ENCODE measurements at places on chromosomes 11 and 22. TPM values are rescaled to one million over a fixed set of nuclear protein-coding genes. Genes with fewer than 3 reads are reported as not detected.

GRCh38 chr22:40487663-40488249 is 117.4 kb downstream of the SGSM3 start:
- DNase-seq, result no peak

DNA sequence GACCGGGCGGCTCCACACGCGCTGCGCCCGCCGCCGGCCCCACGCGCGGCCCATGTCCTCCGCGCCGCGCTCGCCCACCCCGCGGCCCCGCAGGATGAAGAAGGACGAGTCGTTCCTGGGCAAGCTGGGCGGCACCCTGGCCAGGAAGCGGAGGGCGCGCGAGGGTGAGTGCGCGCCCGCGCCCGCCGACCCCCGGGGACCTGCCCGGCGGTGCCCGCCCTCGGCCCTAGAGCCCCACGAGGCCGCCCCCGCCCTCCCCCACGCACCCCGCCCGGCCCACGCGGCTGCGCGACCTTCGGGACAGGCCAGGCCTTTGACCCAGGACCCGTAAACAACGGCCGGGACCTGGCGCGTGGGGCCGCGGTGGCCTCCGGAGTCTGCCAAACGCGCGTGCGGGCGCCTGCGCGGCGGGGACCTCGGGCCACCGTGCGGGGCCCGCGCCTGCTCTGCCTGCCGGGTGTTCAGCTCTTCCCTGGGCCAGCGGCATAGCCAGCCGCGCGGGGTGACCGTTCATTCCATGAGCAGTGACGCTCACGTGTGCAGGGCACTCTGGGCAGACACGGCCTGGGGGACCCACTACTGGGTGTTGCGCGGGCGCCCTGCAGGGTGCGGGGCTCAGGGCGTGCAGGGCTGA is at the start of gene PARVB:
Gene PARVB, plus strand, starts transcription at position 15 of the 634 bp plus-strand sequence. Its CDS starts 38 bp downstream, at position 53.
- peak; percentile 33 for DNase-seq

- DNase-seq, result no peak
Observed at GRCh38 chr22:49087198-49087597, 740.5 kb downstream of the BRD1 start.

The CCDC157 gene
- total RNA-seq, result 6.2 TPM

The YPEL1 gene
- 71.2 TPM for total RNA-seq

The CCDC15 gene
- total RNA-seq, result 2.8 TPM

- no peak for DNase-seq
Observed at GRCh38 chr22:30825711-30826505, 131.2 kb downstream of the OSBP2 start.

- no peak for DNase-seq
Observed at GRCh38 chr11:118398791-118399559, 2.4 kb upstream of the ATP5MG start.

The APOA4 gene
- total RNA-seq, result not detected

The UBQLN3 gene
- not detected for total RNA-seq

DNA sequence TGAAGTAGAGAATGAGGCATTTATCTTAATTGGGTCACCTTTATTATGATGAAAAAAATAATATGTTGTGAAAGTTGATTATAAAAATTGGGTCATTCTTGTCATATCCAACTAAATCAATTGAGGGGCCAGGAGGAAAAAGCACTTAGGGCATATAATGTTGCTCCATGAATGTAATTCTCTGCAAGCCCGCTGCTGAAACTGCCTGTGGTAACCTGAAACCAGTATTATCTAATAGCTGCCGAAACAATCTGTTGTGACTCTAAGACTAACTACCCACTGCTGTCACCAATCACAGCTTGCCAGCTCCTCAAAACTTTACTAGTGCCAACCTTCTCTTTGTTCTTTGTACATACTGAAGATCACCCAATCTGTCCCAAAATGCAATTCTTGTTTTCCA is 115.8 kb downstream of the ATG16L2 start:
- DNase-seq, result no peak

The CRYBB3 gene
- total RNA-seq, result not detected

- no peak for DNase-seq
Observed at GRCh38 chr11:122893131-122893530, 10.6 kb downstream of the JHY start.

GRCh38 chr11:62771144-62772021 is at the start of gene TAF6L:
Gene TAF6L (plus strand): TSS chr11:62771396. CDS start chr11:62775784, 4,388 bp downstream.
- peak; percentile 96 for DNase-seq

- peak; percentile 96 for DNase-seq
Observed at GRCh38 chr11:62855571-62856332, 16.4 kb upstream of the WDR74 start.

The LRP5 gene
- 17.4 TPM for total RNA-seq

DNA sequence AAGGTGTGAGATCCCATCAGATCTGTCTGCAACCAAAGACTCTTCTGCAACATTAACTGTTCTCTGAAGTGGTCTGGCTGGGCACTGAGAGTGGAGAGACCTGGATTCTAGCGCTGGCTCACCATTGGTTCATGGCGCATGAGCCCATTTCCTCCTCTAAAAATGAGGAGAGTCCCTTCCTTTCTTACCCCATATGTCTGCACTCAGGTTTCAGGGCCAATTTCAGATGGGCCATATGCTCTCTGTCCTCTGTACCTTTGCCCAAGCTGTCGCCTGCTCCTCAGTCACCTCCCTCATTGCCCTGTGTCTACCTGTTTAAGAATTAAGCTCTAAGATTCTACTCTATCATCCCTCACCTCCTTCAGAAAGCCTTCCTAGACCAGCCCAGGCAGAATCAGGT is 484.7 kb downstream of the INSC start:
- DNase-seq, result no peak

The C11orf87 gene
- 0.27 TPM for total RNA-seq

- DNase-seq, result peak; percentile 35
Observed at GRCh38 chr22:32852395-32853251, 51.1 kb downstream of the TIMP3 start.

The KDM4E gene
- 1.1 TPM for total RNA-seq

GRCh38 chr22:47064416-47064815 is 302.0 kb downstream of the TBC1D22A start:
- no peak for DNase-seq

DNA sequence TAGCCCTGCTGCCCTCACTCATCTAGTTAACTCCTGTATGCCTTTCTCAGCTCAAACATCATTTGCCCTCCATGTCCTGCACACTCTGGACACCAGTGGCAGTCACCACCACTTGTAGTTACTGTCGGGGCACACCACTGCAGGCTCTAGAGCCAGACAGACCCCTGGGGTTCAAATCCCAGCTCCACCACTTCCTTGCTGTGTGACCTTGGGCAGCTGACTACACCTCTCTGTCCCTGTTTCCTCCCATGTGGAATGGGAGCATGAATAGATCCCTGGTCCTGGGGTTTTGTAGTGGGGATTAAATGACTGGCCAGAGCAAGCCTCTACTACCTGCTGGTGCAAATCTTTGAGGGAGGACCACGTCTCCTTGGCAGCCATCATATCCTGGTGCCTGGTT is 7.8 kb upstream of the IFT27 start:
- no peak for DNase-seq

- no peak for DNase-seq
Observed at GRCh38 chr22:40027191-40028097, 32.7 kb downstream of the FAM83F start.

GRCh38 chr11:119704849-119705248 is 24.2 kb downstream of the NECTIN1 start:
- no peak for DNase-seq

- DNase-seq, result no peak
Observed at GRCh38 chr22:38298312-38299005, 18.8 kb downstream of the CSNK1E start.

The CXCR5 gene
- total RNA-seq, result not detected

- DNase-seq, result no peak
Observed at GRCh38 chr11:2987881-2988861, 4.0 kb downstream of the NAP1L4 start.

The OR52I2 gene
- 0.49 TPM for total RNA-seq

GRCh38 chr11:16737818-16738192 is 642 bp upstream of the C11orf58 start:
- no peak for DNase-seq

GRCh38 chr22:24994070-24994763 is 41.7 kb downstream of the KIAA1671 start:
- no peak for DNase-seq

- DNase-seq, result no peak
Observed at GRCh38 chr22:36860821-36861659, at the start of gene NCF4. Gene NCF4 (plus strand): TSS chr22:36861006. CDS start chr22:36861172, 166 bp downstream.

GRCh38 chr11:133951327-133952198 is 5.2 kb downstream of the IGSF9B start:
- DNase-seq, result peak; percentile 53

The RHOD gene
- total RNA-seq, result not detected

- DNase-seq, result no peak
Observed at GRCh38 chr11:124863826-124864165, 1.4 kb upstream of the ROBO3 start.

GRCh38 chr11:92227959-92228935 is 3.6 kb downstream of the FAT3 start:
- DNase-seq, result no peak

GRCh38 chr11:6992457-6993417 is 27.4 kb downstream of the ZNF214 start:
- no peak for DNase-seq

DNA sequence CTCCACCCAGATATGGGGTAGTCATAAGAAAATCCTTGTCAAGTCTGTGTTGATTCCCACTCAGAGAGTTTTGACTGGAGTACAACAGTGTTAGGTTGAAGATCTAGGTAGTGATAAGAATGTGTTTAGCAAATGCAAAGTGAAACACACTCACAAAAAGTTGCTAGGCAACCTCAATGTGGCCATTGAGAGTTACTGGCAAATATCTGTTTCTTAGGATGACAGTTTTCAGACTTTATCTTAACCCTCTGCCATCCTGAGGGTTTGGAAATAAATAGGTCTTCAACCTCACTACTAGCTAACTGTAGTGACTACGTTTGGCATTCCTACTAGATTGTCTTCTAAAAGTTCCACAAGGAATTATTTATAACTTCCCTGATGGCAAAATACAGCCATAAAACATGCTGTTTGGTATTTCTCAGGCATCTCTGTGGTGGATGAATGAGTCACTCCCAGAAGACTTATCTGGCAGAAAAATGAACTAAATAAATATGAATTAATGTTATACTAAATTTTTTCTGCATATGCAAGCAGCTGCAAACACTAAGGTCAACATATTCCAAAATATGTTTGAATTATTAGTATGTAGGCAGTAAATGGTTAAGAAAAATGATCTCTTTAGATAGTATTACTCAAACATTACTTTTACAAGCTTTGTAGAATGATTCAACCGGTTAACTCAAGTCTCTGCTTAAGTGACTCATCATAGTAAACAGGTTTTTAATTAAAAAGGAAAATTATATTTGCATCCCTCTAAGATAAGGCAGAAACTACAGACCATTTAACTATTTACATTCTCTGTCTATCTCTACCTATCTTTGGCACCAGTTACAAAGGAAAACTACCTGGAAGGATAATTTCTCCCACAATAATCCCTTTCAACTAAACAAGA is 17.1 kb upstream of the SYTL2 start:
- no peak for DNase-seq

The SEC14L2 gene
- 0.76 TPM for total RNA-seq

DNA sequence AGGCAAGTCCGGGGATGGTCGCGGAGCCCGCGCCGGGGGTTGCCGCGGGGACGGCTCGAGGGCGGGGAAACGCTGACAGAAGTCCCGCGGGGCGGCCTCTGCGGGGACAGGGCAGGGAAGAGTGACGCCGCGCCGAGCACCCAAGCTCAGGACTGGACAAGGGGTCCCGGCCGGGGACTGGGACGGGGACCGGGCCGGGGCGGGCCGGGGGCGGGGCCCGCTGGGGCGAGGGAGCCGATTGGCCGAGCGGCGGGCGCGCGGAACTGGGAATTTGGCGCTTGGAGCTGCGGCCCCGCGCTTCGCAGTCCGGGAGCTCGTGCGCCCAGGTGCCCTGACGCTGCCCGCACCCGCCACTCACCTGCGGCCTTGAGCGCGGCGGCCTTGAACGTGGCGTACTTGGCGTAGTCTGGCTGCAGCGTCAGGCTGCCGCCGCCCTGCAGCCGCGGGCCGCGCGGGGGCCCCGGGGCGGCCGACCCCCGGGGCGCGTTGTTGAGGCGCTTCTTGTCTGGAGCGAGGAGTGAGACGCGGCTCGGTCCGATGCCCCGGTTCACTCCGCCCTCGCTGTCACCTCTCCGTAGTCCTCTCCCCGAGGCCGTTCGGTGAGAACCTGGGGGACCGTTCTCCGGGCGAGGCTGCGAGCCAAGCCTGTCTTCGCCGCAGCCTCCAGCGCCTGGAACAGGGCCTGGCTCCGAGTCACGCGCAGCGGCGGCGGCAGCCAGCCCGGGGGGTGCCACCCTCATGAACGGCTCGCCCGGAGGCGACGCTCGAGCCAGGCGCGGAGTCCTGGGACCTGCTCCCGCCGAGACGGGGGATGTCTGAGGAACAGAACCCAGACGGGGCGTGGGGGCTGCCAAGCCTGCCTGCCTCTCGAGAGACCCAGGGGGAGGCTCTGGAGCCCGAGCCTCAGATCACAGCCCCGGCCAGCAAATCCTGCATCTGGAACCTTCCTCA is 4.5 kb downstream of the SHISA8 start:
- DNase-seq, result peak; percentile 60

GRCh38 chr22:37062376-37062675 is 10.8 kb downstream of the KCTD17 start:
- peak; percentile 10 for DNase-seq

GRCh38 chr11:77371646-77372045 is 70.2 kb upstream of the GDPD4 start:
- no peak for DNase-seq

- no peak for DNase-seq
Observed at GRCh38 chr22:27756212-27756660, 45.3 kb downstream of the MN1 start.

DNA sequence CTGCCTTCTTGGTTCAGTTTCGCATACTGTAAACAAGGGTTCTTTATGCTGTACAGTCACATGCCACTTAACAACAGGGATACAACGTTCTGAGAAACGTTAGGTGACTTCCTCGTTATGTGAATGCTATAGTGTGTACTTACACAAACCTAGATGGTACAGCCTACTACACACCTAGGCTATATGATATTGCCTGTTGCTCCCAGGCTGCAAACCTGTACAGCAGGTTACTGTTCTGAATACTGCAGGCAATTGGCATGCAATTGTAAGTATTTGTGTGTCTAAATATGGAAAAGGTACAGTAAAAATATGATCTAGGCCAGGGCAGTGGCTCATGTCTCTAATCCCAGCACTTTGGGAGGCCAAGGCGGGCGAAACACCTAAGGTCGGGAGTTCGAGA is 85.7 kb upstream of the PRDM11 start:
- DNase-seq, result no peak

GRCh38 chr11:1763796-1764661 is at the start of gene CTSD:
Gene CTSD (minus strand): TSS chr11:1763927. CDS start chr11:1763859, 68 bp downstream.
- DNase-seq, result peak; percentile 95
